Fibroblast of skin of back (primary cell): ENCODE measurements at places on chromosomes 13 and 19.

GRCh38 chr19:29908963-29909944 is 32.8 kb upstream of the URI1 start:
- no peak for DNase-seq

DNA sequence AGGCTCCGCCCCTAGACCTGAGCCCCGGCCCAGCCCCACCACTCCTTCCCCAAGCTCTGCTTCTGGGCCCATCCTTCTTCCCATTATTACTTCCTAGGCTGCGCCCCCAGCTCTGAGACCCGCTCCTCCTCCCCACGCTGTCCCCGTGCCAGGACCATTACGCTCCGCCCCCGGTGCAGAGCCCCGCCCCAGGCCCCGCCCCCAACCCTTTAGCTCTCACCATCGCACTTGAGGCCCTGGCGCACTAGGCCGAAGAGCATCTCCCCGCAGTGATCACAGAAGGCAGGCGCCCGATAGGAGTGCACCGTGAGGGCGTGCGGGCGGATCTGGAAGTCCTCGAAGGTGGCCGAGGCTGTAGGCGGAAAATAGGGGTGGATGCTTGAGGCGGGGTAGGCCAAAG is 6.2 kb downstream of the PRKD2 start:
- no peak for DNase-seq

GRCh38 chr13:64234255-64234654 is 2818.6 kb upstream of the PCDH20 start:
- peak; percentile 69 for DNase-seq

DNA sequence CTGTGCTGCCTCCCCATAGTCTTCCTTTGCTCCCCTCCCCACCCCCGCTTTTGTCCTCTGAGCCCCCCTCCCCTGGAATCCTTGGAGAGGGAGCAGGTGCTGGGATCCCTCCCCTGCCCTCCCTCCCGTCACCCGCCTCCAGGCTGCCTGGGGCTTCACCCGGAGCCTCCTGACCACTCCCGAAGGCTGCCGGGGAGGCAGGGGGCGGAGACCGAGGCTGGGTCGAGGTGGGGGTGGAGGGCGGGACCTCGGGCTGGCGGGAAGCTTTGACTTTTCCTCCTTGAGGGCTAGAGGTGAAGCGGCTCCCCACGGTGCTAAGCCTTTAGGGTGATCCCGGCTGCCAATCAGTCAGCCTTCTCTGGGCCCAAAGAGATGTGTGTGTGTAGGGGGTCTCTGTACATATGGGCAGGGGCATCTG is 1.5 kb downstream of the KMT5C start:
- DNase-seq: peak; percentile 61

- no peak for DNase-seq
Observed at GRCh38 chr19:3146677-3147100, 10.9 kb downstream of the GNA15 start.

DNA sequence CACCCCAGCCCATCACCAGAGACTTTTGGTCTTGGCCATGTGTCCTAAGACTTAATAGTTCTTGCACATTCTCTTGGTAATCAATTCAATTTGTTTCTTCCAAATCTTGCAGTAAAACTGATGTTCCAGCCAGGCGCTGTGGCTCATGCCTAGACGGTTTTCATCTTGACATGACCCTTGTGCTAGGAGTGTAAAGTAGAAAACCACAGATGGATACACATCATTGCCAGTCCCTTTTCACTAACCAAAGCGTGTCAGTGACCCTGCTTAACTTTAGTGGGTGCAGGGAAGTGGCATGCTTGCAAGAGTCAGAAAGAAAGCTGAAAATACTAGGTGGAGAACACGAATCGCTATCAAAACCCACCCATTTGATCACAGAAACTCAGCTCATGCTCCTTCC is 18.0 kb upstream of the CD70 start:
- DNase-seq: no peak
